ENCODE measurements at places on chromosomes 6 and 20.
A peak's percentile ranks its signal among the peaks of the same experiment; 100 is the strongest.

DNA sequence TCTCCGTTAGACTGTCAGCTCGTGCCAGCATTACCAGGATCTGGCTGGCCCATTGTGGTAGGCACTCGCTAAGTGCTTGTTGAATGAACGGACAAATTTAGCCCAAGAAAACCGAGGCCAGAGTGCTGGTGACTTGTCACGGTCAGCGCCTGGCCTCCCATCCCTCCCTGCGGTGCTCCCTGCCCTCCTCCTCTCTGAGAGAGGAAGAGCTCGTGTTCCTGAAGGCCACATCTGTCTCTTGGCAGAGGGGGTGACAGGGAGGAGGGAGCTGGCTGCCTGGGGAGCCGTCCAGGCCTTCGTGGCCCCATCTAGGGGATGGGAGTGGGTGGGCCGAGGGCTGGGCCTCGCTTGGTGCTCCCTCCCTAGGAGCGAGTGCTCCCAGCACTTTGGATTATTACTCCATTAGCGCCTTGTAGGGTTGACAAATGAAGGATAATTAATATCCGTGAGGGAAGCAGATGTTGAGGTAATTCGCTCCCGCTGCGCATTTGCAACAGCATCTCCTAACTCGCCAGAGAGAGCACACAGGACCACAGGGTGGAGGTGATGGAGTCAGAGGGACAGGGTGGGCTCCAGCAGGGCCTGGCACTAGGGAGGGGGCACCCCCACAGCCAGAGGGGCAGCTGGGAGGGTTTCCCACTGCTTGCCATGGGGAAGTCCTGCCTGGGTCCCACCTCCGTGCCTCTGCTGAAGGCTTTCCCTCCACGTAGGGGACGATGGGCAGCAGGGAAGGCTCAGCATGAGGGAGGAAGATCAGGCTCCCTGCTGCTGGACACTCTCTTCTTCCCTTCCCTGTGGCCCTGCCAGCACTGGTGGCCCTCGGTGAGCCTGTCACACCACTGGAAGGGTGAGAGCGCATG lies 37.0 kb downstream of the VSTM2L start:
- DNase-seq, result peak; percentile 5

GRCh38 chr6:24854077-24854666 lies 55.5 kb upstream of the ARMH2 start:
- DNase-seq, result no peak

DNA sequence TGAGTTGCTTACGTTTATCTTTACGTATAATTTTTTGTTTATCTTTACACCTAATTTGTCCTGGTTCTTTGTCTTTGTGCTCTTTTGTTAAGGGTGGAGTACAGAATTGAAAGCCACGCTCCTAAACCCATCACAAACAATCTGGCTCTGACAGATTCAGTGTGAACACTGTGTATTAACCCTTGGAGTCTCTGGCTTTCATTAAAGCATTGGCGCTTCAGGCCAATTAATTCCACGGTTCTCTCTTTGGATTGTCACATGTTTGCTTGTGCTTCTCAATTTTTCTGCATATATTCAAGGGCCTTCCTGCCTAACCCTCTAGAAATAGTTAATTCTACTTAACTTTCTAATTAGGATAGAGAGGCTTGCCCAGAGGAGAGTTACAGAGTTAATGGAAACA lies 38.6 kb downstream of the NKX2-4 start:
- DNase-seq, result no peak

GRCh38 chr6:105220186-105220585 lies 40.4 kb upstream of the POPDC3 start:
- DNase-seq, result no peak

GRCh38 chr6:168870982-168871381 lies 382.7 kb downstream of the THBS2 start:
- no peak for DNase-seq

- DNase-seq, result peak; percentile 54
Observed at GRCh38 chr20:61886721-61887595, 178.7 kb downstream of the TAF4 start.

DNA sequence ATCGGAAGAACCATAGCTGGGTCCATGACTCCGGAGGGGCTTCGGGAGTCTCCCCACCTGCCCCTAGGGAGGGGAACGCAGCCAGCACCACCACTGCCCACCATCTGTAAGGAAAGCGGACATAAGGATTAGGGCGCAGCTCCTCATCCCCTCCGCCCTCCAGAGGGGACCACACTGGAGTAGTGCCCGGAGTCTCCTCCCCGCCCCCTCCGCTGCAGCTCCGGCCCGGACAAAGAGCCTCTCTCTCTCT lies 628 bp downstream of the SLC35B2 start:
- no peak for DNase-seq

GRCh38 chr20:4369798-4370124 lies 351.9 kb upstream of the PRND start:
- no peak for DNase-seq

- peak; percentile 24 for DNase-seq
Observed at GRCh38 chr6:136549300-136550044, 750 bp downstream of the MAP7 start.

- DNase-seq, result no peak
Observed at GRCh38 chr6:108380876-108381275, 86.0 kb downstream of the AFG1L start.

- DNase-seq, result no peak
Observed at GRCh38 chr6:37054171-37054570, 48.7 kb downstream of the FGD2 start.

GRCh38 chr20:39268981-39269461 lies 306.9 kb downstream of the DHX35 start:
- DNase-seq, result peak; percentile 72

DNA sequence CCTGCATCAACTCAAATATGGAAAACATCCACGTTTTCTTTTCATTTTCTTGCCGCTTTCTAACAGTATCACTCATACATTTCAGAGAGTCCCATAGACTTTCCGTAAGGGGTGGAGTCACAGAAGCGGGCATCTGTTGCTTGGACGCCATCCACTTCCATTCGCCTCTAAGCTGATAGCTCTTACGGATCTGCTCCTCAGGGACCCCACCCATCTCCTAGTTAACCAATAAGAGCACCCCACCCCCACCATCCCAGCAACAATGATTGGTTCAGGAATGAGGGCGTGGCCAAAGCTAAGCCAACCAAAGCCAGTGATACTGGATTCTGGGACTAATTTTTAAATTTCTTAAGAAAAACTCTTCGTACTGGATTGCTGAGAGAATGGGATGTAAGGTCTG lies 42.4 kb downstream of the SLC2A10 start:
- no peak for DNase-seq

DNA sequence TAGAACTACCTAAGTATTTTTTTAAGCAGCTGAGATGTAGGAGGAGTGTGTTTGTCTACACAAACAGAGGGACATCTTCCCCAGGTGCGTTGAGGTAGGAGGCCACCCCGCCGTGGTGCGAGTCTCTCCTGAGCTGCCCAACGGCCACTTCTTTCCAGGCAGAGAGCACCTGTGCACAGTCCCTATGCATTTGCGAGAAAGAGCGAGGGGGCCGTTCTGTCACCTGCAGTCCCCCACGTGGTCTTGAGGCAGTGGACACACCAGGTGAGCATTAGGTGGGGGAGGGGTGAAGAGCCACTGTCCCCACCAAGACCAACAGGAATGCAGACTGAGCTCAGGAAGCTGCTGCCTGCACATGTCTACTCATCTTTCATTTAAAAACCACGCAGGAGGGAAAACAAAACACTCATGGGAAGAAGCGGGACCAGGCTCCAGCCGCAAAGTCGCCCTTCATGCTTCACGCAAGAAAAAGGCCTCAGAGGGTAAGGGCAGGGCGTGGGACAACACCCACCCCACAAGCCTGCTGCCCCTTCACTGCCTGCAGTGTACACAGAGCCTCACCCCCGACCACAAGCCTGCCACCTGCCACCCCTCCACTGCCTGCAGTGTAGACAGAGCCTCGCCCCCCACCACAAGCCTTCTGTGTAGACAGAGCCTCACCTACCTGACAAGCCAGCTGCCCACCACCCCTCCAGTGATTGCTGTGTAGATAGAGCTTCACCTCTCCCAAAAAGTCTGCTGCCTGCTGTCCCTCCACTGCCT lies 142.0 kb downstream of the DLL1 start:
- no peak for DNase-seq

DNA sequence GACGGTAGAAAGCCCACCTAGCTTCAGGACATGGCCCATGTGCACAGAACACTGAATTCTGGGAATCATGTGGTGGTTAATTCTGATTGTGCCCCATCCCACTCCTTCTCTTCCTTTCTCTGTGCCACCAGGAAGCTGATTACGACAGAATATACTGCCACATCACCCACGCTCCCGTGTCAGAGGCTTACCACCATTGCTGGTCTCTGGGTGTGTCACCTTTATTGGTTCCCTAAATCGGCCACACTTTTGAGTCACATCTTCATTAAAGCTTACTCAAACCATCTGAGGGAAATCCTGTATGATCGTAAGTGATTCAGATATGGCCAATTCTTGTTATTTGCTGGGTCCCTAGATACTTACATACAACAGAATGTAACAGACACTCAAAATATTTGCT lies 3.1 kb downstream of the TRMT6 start:
- DNase-seq, result no peak

- DNase-seq, result no peak
Observed at GRCh38 chr6:127547215-127547614, 28.1 kb upstream of the MTCL3 start.

DNA sequence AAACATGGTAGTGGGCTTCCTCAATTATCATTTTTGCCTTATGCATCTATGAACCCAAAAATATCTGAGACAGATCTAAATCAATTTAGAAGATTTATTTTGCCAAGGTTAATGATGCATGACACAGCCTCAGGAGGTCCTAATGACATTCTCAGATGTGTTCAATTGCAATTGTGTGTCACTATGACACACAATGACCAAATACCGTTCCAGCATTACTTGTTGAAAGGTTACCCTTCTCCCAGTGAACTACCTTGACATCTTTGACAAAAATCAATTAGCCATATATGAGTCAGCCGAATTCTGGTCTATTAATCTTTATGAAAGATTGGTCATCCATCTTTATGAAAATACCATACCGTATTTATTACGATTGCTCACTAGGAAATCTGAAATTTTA lies 592.5 kb upstream of the GJE1 start:
- no peak for DNase-seq

- DNase-seq, result no peak
Observed at GRCh38 chr6:158861686-158862381, 42.7 kb upstream of the EZR start.

GRCh38 chr6:152750694-152751093 lies at the start of gene VIP:
TSS of gene VIP (plus strand) at chr6:152750797. CDS start at chr6:152752178, 1,381 bp downstream.
- DNase-seq, result no peak

- DNase-seq, result no peak
Observed at GRCh38 chr6:111845441-111845871, 27.8 kb downstream of the FYN start.

- peak; percentile 61 for DNase-seq
Observed at GRCh38 chr6:108562503-108562993, 1.8 kb downstream of the FOXO3 start.

DNA sequence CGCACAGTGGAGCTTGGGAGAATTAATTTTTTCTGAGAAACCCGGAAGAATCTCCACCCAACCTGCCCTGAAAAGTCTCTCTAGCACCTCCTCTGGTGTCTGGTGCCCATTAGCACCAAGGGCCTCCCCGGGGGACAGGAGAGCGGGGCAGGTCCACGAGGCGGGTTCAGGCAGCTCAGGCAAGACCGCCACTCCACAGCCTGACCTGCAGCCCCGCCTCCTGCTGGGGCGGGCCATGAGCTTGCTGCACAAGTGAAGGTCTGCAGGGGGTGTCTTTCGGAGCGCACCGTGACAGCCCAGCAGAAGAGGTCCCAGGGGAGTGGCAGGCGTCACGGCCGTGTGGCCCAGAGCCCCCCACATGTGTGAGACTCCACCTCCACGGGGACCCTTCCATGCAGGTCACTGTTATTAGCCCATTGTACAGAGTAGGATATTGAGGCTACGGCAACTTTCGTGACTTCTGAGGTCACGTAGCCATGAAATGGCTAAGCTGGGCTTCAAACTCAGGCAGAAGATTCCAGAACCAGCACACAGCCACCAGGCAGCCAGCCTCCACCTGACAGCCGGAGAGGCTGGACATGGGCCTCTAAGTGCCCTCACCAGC lies 63.9 kb upstream of the SLCO4A1 start:
- DNase-seq, result no peak

DNA sequence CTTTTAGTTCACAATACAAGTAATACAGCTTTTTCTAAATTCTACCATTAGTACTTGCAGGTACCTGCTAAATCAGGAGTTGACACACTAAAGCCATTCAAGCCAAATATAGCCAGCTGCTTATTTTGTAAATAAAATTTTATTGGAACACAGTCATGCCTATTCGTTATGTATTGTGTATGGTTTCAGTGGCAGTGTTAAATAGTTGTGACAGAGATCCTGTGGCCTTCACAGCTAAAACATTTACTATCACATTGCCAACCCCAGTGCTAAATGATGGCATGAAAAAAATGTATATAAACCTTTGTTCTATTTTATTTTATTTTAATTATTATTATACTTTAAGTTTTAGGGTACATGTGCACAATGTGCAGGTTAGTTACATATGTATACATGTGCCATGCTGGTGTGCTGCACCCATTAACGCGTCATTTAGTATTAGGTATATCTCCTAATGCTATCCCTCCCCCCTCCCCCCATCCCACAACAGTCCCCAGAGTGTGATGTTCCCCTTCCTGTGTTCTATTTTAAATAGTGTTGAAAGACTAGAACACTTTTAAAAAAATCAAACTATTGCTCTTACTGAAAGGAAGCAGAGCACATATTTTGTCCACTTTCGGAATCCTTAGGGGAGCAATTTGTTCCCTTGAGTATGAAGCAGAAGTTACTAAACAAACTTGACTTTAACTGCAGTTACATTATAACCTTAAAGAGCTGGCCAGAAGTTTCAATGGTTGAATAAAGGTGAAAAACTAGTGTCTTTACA lies 115.7 kb downstream of the PRIM2 start:
- DNase-seq, result no peak

DNA sequence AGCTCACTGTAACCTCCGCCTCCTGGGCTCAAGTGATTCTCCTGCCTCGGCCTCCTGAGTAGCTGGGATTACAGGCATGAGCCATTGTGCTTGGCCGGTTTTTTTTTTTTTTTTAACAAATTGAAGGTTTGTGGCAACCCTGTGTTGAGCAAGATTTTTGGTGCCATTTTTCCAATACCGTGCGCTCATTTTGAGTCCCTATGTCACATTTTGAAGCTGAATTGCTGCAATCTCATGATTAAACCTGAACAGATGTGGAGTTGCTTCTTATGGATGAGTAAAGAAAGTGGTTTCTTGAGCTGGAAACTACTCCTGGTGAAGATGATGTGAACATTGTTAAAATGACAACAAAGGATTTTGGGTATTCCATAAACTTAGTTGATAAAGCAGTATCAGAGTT lies 16.6 kb downstream of the SASH1 start:
- no peak for DNase-seq

GRCh38 chr6:108448481-108448880 lies 112.2 kb upstream of the FOXO3 start:
- no peak for DNase-seq

DNA sequence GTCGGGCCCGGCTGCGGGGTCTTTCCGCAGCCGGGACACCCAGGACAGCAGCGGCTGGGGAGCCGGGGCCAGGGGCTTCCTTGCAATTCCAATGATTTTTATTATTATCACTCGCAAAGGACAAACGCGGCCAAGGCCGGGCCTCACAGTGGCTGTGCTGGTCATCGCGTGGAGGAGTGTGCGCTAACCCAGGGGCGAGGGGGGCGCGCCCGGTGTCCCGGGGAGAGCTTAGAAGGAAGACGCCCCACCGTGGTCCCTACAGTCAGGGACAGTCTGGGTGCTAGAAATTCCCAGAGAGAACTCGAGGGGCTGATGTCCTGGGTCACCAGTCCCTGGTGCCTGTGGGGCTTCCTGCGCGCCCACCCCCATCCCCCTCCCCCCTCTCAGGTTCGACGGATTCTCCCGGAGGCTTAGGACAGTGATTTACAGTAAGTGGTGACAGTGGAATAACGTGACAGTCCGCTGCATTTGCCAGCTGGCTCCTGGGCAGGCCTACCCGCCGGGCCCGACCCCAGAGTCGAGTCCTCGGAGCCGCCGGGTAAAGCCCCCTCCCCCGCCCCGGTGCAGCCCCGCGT lies 9.5 kb downstream of the FOXC1 start:
- peak; percentile 33 for DNase-seq

Data from femur (tissue), 1 donor.